AG08396 (cell line): ENCODE measurements at places on chromosomes 7 and 10.

DNA sequence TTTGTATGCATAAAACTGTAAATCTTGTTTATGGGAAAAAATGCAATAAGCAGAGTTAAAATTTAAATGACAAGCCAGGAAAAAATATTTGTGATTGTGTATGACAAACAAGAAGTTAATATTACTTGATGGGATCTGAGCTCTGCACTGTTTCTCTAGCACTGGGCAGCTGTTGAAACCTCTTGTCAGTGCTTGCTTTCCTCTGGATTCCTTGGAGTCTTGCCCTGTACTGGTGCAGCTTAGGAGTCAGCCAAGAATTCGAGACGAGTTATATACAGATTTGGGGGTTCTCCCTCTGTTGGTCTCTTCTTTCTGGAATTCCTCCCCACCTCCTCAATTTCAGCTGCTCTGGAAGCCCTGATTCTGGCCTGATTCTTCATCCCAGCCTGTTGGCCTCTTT, 24.3 kb upstream of the OPN4 start:
- no peak for DNase-seq

DNA sequence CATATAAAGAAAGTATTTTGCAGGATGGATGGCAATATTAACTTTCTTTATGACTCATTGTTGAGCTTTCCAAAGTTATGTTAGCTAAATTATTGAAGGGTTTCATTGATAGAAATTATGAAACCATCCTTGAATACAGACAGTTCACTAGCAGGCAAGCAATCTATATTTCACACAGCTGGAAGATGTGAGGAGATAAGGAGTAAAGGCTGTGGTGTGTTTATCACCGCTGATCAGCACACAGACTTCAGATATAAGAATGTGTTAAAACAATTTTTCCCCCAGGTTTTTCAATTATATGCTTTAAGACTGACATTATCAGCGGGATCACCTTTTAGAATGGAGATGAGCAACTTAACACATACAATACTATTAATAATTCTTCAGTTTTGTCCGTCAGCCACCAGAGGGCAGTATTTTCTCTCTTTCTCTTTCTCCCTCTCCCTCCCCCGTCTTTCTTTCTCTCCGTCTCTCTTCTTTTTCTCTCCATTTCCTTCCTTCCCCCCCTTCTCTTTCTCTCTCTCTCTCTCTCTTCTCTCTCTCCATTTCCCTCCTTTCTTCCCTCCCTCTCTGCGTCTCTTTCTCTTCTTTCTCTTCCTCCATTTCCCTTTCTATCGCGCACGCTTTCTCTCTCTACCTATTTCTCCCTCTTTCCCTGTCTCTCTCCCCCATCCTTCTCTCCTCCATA, 62.9 kb upstream of the FAM171A1 start:
- DNase-seq, result peak; percentile 40

DNA sequence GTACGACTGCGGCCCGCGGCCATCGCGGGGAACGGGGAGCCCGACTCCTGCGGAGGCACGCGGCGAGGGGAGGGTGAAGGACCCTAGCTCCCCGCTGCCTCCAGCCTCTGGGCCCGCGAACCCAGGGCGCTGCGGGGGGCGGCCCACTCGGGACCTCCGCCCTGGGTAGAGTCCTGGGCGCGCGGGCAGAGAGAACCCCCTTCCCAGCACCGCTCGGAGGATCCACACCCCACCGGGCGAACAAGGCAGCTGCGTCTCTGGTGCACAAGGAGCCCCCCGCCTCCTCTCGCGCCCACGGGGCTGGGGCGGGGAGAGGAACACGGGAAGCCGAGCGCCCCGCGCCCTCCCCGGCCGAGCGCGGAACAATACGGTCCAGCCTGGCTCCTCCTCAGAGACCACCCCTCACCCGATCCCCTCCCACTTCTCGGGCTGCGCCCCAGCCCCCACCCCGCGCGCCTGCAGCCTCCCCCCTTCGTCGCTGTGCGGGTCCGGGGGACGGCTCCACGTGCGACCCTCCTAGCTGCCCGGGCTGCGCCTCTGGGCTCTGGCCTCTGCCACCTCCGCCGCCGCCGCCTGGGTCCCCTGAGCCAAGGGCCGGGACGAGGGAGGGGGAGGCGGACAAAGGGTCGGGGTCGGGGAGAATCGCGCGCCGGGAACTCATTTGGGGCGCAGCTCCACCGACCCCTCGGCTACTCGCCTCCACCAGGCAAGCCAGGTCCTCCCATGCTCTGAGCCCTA, at the start of gene WDR86:
WDR86 (minus strand) TSS at position 372 of the 738 bp plus-strand sequence. CDS start 449 bp downstream, outside the sequence.
- no peak for DNase-seq

DNA sequence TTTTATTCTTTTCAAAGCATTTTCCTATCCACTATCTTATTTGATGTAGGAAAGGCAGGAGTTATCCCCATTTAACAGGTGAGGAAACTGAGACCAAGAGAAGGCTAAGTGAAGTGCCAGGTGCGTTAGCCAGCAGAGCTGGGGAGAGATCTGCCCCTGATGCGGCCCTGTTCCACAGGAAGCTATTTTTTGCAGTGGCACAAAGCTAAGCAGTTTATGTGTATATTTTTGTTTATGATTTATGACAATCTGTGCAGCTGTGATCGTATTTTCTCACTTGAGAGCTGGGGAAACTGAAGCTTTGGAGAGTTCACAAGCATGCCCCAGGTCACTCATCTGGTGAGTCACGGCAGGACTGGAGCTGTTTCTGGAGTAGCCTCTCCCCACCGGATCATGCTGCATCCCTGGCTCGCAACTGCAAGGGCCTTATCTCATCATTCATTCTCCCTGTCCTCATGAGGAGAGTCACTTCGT, 38.8 kb downstream of the SLC29A3 start:
- DNase-seq, result peak; percentile 30

- DNase-seq, result no peak
Observed at GRCh38 chr10:127306479-127306878, 110.1 kb upstream of the INSYN2A start.

GRCh38 chr10:132634241-132634946, 96.8 kb downstream of the INPP5A start:
- DNase-seq, result no peak

- DNase-seq, result no peak
Observed at GRCh38 chr7:27199849-27200760, at the start of gene HOXA13. Gene HOXA13 (minus strand): TSS chr7:27200091. CDS start chr7:27200077, 14 bp downstream.

DNA sequence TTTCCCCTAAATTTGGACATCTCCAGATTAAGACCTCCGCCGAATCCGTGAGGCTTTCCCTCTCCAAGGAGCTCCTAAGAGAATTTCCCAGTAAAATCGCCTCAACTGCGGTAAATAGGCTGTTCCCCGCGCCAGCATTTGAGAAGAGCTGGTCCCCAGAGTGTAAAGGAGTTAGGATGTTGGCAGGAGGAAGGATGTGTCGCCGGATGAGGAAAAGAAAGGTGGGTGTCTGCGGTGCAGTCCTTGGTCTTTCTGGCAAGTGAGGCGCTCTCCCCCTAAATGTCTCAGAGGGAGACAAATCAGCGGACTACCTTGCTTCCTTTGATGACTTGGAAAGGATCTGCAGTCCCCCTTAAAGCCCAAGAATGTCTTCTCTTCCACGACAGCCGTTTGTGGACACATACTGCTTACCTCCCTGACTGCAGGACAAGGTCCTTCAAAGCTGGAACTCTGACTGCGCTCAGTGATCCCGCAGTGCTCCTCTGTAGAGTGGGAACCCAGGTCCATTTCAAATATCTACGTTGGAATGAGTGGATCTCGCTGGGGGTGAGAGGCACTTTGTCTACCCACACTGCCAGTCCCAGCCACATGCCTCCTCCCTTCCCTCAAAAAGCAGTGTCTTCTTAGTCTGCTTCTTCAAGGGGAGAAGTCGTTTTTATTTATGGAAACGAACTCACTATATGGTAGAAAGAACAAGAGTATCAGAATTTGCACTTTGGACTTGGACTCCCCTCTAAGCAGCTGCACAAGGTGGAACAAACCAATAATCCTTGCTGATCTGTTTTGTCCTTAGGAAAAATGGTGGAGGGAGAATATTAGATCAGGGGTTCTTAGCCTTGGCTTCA, 1.1 kb upstream of the DLG5 start:
- DNase-seq, result no peak

DNA sequence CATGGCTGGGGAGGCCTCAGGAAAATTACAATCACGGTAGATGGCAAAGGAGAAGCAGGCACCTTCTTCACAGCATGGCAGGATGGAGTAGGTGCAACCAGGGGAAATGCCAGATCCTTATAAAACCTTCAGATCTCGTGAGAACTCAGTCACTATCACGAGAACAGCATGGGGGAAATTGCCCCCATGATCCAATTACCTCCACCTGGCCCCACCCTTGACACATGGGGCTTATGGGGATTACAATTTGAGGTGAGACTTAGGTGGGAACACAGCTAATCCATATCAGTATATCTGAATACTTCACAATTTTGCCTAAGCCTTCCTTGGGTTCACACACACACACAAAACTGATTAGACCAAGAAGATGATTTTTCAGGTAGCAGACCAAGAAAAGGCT, 145.1 kb upstream of the COL1A2 start:
- no peak for DNase-seq

DNA sequence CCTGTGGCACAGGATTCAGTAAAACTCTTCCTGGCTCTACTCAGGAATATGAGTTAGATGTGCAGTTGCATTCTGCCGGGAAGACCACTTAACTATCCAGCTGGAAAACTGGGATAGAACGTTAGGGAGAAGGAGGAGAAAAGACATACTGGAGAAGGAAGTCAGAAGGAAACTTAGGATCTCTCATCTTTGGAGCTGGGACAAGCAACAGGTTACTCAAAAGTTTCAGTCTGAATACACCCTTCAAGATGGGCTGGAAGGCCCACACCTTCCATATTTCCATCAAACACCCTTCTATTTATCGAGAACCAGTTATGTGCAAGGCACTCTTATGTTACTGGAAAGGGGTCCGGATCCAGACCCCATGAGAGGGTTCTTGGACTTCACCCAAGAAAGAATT, 440.4 kb upstream of the NRP1 start:
- no peak for DNase-seq

DNA sequence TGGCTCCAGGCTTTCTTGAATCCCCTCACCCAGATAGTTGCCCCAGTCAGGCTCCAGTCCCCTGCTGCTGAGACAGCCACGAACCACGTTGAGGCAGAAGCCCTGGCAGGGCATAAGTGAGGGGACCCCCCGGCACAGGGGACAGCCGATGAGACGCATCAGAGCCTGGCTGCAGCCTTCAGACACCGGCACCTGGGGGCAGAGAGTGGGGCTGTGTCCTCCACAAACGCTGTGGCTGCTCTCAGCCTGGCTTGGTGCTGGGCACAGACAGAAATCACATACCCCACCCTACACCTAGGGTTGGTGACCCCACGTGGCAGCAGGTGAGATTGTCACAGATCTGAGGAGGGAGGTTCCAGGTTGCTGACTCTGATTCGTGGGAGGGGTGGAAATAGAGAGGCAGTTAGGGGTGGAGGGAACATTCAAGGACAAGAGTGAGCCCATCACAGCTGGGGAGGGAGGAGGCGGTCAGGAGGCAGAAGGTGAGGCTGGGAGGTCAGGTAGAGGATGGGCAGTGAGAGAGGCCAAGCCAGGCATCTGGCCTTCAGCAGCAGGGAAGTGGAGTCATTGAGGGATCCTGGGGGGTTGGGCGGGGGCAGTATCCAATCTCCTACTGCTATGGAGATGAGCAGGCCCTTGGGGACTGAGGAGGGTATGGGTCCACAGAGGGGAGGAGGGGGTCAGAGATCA, 3.2 kb downstream of the GPC2 start:
- DNase-seq, result no peak

- no peak for DNase-seq
Observed at GRCh38 chr10:71921324-71922027, 42.7 kb upstream of the CHST3 start.

DNA sequence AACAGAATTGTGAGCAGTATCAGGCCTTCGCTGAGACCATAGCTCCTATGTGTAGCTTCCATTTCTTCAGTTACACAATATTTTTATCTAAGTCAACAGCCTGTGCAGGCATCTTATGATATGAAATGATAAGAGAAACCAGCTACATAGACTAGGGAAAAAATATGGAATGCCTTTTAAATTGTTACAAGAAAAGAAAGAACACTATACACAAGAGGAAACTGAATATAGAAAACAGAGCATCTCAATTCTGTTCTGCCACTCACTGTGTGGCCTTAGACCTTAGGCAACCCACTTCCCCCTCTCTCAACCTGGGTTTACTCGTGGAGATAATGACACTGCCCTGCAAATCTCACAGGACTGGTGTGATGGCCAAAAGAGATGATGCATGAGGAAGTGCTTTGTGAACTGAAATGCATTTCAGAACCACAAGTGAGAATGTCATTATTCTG, 132.9 kb downstream of the LRRN3 start:
- no peak for DNase-seq

- DNase-seq, result no peak
Observed at GRCh38 chr7:78315119-78315518, 516.5 kb downstream of the PHTF2 start.

DNA sequence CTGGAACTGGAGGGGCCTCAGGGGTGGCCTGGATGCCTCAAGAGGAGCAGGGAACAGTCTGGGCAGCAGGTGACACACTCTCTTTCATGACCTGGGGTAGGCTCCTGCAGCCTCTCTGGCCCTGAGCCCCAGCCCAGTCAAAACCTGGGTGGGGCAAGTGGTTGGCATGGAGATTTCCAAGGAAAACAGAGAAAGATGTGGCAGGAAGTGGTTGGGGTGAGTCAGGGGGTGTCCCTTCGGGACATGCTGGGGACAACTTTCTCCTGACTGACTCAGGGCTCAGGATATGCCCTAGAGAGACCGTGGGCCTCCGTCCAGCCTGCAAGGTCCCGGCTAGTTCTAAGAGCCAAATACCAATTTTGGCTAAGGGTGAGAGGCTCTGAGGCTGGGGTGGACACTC, 2.9 kb downstream of the AQP1 start:
- peak; percentile 69 for DNase-seq

DNA sequence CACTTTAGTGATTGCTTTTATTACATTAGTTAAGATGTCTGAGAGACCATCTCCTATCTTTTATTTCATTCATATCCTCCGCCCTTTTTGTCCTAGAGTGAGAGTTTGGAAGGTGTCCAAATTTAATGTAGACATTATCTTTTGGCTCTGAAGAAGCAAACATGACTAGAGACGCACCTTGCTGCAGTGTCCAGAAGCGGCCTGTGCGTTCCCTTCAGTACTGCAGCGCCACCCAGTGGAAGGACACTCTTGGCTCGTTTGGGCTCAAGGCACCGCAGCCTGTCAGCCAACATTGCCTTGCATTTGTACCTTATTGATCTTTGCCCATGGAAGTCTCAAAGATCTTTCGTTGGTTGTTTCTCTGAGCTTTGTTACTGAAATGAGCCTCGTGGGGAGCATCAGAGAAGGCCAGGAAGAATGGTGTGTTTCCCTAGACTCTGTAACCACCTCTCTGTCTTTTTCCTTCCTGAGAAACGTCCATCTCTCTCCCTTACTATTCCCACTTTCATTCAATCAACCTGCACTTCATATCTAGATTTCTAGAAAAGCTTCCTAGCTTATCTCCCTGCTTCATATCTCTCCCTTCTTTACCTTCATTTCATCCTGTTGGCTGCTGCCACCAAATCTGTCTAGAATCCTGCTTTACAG, 10.4 kb upstream of the CLCN1 start:
- DNase-seq, result peak; percentile 57
